Nucleus accumbens (tissue), 56 donors: ENCODE measurements at places on chromosomes 12 and 14.

GRCh38 chr12:56398324-56398723, 35.7 kb upstream of the APOF start:
- no peak for DNase-seq

DNA sequence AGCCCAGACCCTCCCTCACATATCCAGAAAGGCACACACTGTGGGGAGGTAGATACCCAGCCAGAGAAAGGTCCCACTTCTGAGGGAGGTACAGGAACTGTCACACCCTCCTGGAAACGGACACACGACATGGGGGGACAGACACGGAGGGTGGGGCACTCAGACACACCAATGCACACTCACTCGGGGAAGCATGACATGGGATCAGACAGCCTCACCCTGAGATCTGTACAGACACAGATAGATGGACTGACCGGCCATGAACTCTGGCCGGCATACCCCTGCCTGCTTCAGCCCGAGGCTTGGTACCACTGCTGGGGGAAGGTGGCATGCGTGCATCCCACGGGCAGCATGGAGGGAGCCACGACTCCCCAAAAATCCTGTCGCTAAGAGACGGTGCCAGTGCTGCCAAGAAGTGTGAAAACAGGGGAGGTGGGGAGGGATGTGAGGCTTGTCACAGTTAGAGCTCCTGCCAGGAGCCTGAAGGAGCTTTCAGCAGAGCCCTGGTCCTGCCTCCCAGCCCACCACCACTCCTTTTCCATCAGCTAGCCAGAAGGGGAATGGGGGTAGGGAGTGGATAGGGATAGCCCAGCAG, 571 bp downstream of the CPNE6 start:
- peak; percentile 62 for DNase-seq

DNA sequence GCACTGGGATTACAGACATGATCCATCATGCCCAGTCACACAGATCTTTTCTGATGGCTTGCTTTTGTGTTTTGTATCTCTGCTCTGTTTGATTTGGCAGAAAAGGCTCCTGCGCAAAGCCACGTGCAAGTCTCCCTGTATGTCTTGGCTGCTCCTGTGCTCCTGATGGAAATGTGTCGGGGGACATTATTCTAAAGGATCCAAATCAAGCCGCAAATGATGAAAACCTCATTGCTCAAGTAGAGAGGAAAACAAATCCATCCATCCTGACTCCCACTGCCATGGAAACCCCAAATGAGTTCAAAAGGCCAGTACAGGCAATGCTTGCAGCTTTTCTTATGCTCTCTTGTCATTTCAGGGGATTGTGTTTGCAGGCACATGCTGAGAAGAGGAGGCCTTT, 93.8 kb downstream of the NDUFA12 start:
- DNase-seq = no peak

DNA sequence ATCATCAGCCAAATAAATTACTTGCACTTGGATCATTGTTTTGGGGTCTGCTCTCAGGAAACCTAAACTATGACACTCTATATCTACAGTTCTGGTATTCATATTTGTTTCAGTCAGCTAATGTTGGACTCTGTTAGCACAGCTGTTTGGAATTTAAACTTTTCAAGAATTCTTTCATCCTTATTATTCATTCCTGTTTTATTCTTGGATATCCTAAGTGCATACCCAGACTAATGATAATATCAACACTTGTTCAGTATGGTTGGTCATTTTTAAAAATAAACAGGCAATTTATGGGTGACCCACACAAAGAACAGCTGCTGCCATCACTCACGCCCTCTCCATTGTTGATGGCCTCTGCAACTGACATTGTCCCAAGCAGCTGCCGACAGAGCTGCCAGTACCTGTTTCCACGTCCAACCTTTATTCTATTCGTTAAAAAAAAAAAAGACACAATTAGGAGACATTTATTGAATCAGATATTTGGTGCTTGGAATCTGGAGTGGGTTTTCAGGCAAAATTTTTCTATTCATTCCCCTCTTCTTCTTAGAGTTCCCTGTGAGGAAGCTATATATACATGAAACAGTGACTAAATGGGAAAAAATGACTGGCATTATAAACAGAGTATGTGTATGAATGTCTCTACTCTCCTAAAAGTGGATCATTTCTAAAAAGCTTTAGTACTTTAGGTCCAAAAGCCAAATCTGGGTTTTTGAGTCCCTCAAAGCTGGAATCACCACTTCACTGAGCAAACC, 252.1 kb upstream of the NAV3 start:
- no peak for DNase-seq

GRCh38 chr12:110342157-110342556, 61.1 kb downstream of the ATP2A2 start:
- DNase-seq = no peak

GRCh38 chr12:6452944-6453630, 1.2 kb downstream of the TAPBPL start:
- DNase-seq = no peak

GRCh38 chr12:62714774-62715721, 219.9 kb downstream of the PPM1H start:
- peak; percentile 25 for DNase-seq

- DNase-seq = no peak
Measured at GRCh38 chr12:81021834-81022233, 56.0 kb upstream of the ACSS3 start.

DNA sequence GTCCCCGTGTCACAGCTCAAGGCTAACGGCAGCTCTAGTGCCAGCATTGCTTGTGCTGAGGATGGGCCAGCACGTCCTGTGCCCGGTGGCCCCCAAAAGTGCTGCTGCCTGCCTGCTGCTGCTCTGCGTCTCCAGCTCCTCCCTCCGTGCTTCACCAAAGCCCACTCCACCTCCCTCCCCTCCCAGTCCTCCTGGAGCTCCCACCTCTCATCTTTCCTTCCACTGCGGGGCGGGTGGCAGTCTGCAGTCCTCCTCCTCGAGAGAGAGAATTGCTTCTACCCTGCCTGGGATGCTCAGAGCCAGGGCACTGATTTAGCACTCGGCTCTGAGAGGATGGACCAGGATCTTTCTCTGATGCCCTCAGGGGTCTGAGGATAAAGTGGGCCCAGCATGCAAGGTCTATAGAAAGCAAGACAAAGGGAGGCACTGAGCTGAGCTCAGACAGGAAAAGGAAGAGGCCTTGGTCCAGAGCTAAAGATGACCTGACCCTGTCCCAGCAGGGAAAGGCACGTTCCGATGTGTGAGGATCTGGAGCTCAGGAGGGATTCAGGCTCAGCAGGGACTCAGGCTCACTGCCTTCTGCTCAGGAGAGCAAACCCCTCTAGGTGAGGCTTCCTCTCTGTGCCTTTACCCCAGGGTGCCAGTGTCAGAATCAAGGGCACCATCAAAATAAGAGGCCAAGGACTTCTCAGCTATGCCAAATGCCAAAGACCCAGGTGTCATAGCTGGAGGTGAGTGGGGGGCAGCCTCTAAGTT, 113.1 kb upstream of the FKBP4 start:
- DNase-seq = no peak

DNA sequence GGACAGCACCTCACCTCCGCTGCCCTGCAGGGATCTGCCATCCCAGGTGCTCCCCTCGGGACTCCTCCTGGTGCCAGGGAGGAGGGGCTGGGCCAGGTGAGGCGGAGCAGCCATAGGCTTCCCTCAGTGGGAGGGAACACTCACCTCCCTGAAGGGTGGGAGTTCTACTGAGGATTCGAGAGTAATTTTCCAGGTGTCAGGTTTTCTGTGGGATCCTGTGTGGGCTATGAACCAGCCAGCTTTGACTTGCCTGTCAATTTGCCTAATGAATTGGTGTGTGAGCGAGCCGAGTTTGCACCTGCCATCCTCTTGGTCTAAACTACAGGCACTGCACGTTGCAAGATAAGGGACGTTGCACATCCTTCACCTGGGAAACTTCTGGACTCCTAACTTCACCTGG, 50.3 kb downstream of the NOC4L start:
- DNase-seq = no peak

DNA sequence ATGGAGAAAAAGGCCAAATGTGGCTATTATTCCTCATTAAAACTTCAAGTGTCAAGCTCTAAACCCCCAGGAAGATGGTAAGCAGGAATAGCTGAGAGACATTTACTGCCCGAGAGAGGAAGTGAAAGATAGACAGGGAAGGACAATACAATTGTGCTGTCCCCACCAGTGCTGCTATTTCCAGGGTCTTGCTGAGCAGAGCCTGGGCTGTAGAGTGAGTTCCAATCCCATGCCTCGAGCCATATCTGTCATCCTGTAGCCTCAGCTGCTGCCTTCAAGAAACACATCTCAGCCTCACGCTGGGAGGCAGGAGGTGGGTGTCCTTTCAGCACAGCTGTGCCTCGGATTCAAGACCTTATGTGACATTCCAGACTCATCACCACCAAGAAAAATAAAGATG, 114.0 kb downstream of the RPAP3 start:
- no peak for DNase-seq

DNA sequence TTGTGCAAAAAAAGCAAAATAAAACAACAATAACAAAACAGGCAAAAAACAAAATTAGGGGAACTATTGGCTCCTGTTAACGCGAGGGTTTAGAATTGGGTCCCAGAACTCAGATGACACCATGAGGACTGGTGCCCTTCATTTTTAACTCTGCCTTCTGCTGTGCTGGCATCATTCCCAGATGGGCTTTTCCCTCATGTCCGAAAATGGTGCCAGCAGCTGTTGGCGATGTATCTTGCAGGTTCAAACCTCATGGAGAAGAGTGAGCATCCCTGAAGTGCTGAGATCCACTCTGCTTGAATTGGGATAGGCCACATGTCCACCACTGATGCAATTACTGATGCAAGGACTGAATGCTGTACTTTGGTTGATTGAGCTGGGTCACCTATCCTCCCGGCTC, 61.1 kb downstream of the MYRFL start:
- no peak for DNase-seq

- DNase-seq = no peak
Measured at GRCh38 chr12:131699434-131699833, 11.5 kb upstream of the SFSWAP start.

DNA sequence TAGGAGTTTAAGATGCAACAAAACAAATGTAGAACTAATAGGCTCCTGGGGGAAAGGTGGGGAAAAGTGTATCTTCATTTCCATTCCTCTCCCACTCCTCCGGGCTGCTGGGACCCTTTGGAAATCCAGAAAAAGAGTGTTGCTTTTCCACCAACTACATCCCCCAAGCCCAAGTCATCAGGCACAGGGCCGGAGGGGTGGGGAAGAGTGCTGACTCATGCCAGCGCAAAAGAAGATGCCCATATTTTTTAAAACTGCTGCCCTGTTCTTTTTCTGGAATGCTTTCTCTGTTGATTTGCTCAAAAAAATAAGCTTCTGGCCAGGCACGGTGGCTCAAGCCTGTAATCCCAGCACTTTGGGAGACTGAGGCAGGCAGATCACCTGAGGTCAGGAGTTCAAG, 70.9 kb downstream of the TBK1 start:
- DNase-seq = no peak

- DNase-seq = no peak
Measured at GRCh38 chr12:60845696-60846095, 1249.9 kb downstream of the SLC16A7 start.
